ENCODE measurements at places on chromosomes 6 and 20.

DNA sequence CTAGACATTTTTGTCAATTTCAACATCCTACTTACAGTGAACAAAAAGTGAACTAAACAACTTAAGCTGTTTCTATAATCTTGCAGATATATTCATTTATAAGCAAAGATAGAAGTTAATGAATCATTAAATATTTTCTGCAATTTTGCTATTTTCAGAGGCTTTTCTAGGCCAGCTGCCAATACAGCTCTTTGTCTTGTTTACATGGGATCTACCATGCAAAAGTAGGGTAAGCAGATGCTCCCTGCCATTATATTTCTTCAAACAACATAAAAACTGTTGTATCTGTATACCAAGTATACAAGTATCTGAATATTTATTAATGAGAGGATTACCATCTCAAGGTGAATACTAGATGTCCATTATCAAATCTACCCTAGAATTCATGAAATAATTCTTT is 15.4 kb downstream of the PNISR start:
- no peak for DNase-seq

DNA sequence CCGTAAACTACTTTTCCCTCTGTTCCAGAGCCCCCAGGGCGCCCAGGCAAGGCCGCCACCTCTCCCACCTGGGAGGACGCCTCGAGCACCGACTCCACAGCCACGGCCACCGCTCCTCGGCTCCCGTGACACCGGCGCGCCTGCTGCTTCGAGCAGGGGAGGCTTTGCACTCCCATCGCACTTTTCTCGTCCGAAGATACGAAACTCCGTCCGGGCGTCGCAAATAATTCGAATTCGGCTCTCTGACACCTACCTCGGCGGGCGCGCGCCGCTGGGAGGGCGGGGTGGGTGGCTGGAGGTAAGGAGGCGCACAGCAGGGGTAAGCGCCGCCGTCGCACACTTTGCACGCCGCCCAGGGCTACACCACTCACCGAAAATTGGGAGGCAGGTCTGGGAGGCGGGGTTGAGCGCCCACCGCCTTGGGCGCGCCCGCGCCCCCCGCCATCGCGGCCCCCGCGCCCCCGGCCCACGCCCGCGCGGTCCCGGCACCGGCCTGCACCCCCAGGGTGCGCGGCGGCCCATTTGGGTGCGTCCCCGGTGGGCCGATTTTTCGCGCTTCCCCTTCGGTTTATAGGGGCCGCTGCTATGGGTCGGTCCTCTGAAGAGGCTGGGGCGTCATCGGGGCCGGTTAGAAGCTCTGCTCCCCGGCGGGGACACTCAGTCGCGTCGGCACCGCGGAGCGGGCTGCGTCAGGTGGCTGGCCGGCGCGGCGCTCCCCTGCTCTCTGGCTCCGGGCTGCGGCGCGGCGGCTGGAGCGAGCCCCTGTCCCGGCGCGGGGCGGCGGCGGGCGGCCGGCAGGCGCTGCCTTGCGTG is 36.2 kb downstream of the GNAS start:
- DNase-seq = peak; percentile 82

DNA sequence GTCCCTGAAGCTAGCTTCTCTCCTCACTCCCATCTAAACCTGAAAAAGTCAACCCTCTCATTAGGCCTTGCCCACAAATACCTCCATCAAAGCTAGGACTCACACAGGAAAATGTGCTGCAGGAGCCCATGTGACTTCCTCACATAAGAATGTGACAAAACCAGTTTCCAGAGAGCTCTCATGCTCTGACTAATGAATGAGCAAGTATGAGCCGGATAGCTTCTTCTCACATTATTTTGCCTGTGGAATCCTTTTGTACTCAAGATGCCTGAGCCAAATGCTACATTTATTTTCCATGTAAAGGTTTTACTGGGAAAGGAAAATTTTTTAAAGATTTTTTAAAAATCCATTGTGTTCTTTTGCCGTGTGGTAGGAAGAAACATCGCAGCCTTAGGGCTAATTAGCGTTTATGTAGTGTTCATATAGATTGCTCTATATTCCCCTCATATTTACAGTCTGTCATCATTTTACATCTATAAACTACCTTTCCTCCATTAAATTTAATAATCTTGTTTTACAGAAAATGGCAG is 68.6 kb upstream of the CCN6 start:
- DNase-seq = no peak

DNA sequence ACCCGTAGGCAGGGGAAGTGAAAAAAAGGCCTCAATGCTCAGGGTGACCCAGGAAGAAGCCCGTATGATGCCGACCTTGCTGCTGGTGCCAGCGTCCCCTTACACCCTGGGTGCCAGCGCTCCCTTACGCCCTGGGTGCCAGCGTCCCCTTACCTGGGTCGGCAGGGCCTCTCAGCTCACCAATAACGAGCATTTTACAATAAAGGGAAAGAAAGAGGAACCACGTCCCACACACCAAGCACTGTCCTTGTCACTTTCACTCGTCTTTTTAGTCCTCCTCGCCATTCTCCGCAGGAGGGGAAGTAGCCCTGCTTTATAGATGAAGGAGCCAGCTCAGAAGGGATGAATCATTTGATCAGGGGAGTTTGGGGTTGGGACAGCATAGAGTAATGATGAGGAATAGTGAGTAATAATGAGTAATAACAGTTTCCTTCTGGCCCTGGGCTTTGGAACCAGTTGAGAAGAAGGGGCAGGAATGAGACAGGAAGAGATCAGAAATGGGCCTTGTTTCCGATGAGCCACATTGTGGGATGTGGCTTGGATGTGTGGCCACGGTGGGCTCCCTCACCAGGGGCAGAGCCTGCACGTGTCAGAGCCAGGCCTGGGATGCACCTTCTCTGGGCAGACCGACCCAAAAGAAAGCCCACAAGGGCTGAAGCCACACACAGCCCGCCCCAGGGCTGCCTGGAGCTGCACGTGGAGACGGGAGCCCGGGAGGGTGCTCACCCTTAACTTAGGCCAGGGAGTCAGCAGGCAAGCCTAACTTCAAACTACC is 75.7 kb downstream of the SYNJ2 start:
- DNase-seq = no peak

DNA sequence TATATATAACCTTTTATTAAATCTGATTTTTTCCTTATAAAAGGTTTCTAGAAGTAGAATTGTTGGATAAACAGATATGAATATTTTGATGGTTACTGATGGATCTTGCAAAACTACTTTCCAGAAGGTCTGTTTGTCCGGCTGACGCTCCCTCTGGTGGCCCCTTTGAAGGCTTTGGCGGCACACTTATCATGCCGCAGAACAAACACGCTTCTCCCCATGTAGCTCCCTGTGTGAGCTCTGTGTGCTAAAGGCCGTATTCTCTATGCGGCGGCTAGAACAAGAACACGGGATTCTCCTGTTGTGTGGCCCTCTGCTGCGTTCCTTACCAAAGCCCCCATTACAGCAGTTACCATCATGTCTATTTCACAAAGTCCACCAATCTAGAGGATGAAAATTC is 30.0 kb downstream of the PPP1R3G start:
- no peak for DNase-seq

DNA sequence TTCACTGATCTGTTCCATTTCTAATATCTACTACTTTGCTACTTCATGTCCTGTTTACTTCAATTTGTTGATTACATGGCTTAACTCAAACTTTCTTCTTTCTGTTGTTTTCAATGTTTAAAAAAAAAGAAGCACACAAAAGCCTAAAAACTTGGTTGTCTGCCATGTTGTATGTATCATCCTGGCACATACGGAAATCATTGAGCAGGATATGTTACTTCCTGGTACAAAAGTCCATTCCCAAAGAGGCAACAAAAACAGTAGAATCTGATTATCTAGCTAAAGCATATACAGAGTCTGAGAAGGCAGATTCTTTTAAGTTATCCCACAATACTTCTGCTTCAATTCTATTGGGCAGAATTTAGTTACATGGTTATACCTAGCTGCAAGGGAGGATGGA is 14.5 kb upstream of the COL12A1 start:
- no peak for DNase-seq

DNA sequence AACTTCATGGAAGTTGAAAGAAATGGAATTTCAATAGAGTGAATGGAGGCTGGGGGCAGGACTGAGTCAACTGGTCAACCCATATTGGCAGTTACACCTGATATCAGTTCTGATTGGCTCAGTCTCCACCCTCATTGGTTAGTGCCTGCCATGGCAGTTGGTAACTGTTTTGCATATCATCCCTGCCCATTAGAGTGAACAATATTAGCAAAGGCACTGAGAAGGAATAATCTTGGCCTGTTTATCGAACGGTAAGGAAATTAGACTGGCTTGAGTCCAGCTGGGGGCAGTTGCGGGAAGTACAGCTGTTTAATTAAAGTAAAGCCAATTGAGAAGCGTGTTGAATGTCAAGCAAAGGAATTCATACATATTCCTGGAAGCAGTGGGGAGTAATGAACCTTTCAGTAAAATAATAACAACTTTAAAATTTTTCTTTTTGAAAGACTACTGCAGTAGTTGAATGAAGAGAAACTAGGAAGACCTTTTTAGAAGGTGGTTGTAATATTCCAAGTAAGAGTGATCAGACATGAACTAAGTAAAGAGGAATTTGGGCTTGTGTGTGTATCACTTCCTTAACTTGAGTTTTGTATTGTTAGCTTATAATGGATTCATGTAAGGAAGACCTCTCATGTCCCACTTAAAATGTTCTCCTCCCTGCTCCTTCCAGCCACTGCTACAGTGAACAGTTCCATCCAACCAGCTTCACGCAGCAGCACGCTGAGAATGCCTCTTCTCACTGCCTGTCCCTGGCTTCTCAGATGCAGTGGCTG is 17.2 kb upstream of the FAM50B start:
- no peak for DNase-seq

- no peak for DNase-seq
These were observed 59.9 kb downstream of the HECA start for GRCh38 chr6:139194740-139195139.

DNA sequence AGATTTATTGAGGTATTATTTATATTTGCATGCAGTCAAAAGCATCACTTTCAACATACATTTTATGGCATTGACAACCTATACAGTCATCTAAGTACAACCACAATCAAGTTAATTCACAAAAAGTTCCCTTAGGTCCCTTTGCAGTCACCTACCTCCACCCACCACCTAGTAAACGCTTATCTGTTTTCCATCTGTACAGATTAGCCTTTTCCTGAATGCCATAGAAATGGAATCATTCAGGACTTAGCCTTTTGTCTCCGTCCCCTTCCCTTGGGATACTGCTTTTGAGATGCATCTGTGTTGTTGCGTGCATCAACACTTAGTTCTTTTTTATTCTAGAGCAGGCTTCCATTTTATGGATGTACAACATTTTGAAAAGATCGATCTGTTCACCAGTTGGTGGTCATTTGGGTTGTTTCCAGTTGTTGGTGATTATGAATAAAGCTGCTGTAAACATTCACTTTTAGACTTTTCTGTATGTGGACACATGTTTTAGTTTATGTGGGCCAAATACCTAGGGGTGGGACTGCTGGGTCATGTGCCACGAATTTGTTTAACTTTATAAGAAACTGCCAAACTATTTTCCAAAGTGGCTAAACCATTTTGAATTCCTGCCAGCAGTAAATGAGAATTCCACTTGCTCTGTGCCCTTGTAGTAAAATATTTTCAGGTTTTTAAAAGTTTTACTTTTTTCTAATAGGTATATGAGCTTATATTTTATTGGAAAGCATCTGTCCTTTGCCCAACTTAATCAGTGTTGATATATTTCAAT is 17.6 kb upstream of the IFNGR1 start:
- DNase-seq = no peak

GRCh38 chr6:109503327-109504224 is 20.6 kb upstream of the ZBTB24 start:
- DNase-seq = no peak

DNA sequence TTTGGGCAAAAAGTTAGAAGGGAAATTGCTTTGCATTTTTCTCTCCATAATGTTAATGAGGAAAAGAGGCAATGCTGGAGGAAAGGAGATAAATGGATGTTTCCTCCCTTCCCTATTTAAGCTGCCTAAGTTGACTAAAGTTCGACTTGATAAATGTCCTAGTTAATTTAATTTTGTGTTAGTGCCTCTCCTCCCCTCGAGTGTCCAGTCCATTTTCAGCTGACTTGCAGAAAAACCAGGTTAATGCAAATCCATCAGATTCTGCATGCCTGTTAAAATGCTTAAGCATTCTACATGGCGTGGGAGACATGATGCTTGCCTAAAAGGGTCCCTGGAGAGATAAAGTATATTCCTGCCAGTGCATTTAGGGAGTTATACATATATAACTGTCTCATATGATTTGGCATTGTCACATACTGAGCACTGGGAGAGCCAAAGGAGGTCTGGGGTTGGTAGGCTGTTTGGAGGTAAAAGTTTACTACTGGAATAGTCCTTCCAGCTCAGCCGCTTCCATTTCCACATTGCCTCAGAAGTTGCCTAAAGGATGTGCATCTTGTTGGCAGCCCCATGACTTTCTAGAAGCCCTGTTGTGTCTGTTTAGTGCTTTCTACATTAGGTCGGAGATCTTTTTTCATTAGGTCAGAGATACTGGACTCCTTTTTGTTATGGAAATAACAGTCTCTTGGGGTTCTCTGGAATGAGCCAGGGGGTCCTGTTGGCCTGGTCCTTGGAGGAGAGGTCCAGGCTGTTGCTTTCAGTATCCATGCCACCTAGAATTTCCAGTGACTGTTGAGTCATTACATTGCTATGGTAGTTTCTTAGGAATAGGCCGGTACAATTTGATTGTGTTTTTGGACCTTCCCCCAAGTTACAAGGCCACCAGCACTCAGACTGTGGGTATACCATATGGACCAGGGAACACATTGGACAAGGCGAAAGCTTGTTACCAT is 30.4 kb downstream of the JARID2 start:
- DNase-seq = no peak

DNA sequence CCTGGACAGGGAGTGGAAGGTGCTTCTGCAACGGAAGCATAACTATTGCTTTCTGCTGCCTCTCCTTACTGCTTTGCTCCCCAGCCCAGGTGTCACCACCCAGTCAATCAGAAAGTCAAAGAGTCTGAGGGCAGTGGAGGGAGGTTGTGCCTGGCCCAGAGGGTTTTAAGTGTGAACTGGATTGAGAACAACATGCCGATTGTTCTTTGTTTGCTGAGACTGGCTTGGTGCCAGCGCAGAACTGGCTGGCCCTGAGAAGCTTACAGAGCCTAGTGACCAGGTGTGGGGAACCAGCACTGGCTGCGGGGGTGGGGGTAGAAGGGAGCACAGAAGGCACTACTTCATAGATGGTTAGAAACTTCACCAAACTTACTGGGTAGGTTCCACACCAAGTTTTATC is 31.1 kb upstream of the ENPP4 start:
- no peak for DNase-seq

- no peak for DNase-seq
These were observed 2.8 kb upstream of the MYLIP start for GRCh38 chr6:16126056-16126455.

GRCh38 chr20:50304923-50305635 is 114.4 kb downstream of the CEBPB start:
- DNase-seq = no peak

DNA sequence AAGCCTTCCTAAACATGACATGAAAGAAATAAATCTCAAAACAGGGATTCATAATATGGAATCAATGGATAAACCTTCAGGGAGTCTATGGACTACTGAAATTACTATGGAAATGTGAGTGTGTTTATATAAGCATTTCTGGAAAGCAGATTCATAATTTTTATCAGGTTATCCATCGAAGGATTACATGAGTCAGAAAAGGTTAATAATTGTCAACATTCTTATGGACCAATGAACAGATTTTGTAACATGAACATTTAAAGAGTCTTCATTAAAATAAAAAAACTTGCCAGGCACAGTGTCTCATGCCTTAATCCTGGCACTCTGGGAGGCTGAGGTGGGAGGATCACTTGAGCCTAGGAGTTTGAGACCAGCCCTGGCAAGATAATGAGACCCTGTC is 84.8 kb downstream of the AHI1 start:
- no peak for DNase-seq
